ENCODE measurements at places on chromosomes 13 and 19. TPM values are rescaled to one million over a fixed set of nuclear protein-coding genes. Genes with fewer than 3 reads are reported as not detected.

WDR88 gene
- total RNA-seq = not detected

DNA sequence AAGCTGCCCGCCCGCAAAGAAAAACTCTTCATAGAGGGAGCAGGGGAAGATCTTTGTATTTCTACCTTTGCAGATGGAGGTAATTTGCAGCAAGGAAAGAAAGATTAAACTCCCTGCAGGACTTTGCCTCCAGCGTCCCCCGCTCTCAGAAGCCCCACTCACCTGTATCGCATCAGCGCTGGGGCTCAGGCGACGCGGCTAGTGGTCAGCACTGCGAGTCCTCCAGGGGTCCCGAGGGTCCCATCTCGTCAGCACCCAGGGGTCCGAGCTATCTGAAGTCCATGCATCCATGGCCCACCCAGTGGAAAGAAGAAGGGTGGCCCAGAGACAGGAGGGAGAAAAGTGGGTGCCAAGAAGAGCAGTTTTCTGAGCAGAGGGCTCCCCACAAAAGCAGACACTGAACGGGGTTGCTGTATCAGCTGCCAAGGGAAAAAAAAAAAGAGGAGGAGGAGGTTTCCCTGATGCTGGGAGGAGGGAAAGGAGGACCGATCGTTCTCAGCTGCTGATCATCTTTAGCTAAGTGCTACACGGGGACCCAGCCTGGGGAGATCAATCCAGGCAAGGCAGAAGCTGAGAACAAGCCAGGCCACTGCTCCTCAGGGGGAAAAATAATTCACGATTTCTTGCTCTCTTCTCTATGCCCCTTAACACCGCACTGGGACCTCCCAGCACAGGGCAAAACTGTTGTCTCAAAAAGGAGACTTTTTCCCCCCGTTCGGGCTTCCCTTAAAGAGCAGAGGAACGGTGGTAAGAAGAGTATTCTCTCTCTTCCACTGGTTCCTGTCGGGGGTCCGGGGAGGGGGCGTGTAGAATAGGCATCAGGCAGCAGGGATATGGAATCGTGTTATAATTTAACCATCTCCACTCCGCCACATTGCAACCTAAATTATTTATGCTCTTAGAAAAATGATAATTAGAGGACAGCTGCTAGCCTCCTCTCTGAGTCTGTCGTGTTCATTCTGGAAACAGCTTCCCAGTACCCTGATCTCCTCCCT, 117.7 kb upstream of the CACNA1A start:
- no peak overlapping the region for H3K27ac ChIP-seq
- H3K4me3 ChIP-seq = no peak overlapping the region
- no peak for DNase-seq
- H3K36me3 ChIP-seq = no peaks in the 10 kb centered on the region

FLT1 gene
- 19.5 TPM for total RNA-seq

LYPD5 gene
- total RNA-seq = 1.2 TPM

- H3K27me3 ChIP-seq = no peaks in the 10 kb centered on the region
- H3K27ac ChIP-seq = no peak overlapping the region
- H3K4me3 ChIP-seq = no peak overlapping the region
- H3K36me3 ChIP-seq = peaks cover 2% of the 10 kb centered on the region
- H3K4me1 ChIP-seq = peaks cover 10% of the 10 kb centered on the region
These were observed 54.8 kb downstream of the DGKH start for GRCh38 chr13:42102961-42103865.

SELENOV gene
- total RNA-seq = not detected

NKPD1 gene
- 0.22 TPM for total RNA-seq

All from activated CD4-positive, alpha-beta memory T cell treated with anti-CD3 and anti-CD28 coated beads for 36 hours (primary cell).